Psoas muscle (tissue), 8 donors: ENCODE measurements at places on chromosomes 2 and 18.
A peak's percentile ranks its signal among the peaks of the same experiment; 100 is the strongest.

GRCh38 chr2:7929281-7929680 lies 752.6 kb upstream of the ID2 start:
- H3K4me1 ChIP-seq: no peaks in the 10 kb centered on the region
- H3K27ac ChIP-seq: no peak overlapping the region
- H3K36me3 ChIP-seq: no peaks in the 10 kb centered on the region
- H3K27me3 ChIP-seq: no peaks in the 10 kb centered on the region

GRCh38 chr18:72774914-72775313 lies 92.9 kb downstream of the NETO1 start:
- H3K4me1 ChIP-seq: no peaks in the 10 kb centered on the region
- H3K4me3 ChIP-seq: no peak overlapping the region
- no peaks in the 10 kb centered on the region for H3K27me3 ChIP-seq
- DNase-seq: no peak
- no peaks in the 10 kb centered on the region for H3K36me3 ChIP-seq
- no peak overlapping the region for H3K27ac ChIP-seq

GRCh38 chr2:239246723-239247122 lies 154.1 kb downstream of the HDAC4 start:
- peak overlapping the region; percentile 86 for H3K27ac ChIP-seq
- peak overlapping the region; percentile 37 for H3K4me3 ChIP-seq
- peaks cover 83% of the 10 kb centered on the region for H3K4me1 ChIP-seq
- no peaks in the 10 kb centered on the region for H3K27me3 ChIP-seq
- H3K36me3 ChIP-seq: no peaks in the 10 kb centered on the region

DNA sequence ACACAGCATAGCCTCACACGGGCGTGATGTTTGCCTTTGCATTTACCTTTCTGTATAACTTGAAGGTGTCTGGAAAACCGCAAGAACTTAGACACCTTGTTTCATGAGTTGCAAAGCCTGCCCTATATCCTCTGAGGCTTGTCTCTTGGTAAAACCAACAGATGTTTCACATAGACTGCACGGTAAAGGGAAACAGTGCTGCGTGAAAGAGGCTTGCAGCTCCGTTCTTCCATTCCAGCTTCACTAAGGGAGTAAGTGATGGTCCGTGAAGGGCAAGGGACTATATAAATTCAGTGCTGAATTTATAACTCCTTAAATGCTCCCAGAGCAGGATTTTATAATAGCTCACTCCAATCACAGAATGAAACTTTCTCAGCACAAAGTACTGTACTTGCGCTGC lies 360.5 kb downstream of the SOX11 start:
- no peak for DNase-seq
- no peaks in the 10 kb centered on the region for H3K27me3 ChIP-seq
- no peaks in the 10 kb centered on the region for H3K36me3 ChIP-seq
- H3K4me1 ChIP-seq: no peaks in the 10 kb centered on the region

DNA sequence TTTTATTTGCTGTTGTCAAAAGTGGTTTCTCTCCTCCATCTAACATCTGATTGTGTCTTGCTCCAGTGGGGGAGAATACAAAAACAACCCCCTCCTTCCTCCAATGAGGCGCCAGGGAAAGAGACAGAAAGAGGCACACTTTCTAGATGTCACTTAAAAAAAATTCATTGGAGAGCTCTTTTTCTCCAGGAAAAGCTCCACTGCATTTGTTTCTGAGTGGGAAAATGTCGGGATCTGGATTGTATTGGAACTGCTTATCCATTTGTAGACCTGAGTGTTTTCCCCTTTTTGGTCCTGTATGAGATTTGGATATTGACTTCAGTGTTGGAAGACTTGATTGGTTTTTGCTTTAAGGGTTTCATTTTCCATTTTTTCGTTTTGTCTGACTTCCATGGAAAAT lies 995 bp downstream of the MBD5 start:
- peak overlapping the region; percentile 76 for H3K4me3 ChIP-seq
- H3K4me1 ChIP-seq: peaks cover 44% of the 10 kb centered on the region
- no peaks in the 10 kb centered on the region for H3K27me3 ChIP-seq
- no peak for DNase-seq
- H3K27ac ChIP-seq: peak overlapping the region; percentile 89
- peaks cover 4% of the 10 kb centered on the region for H3K36me3 ChIP-seq
